ENCODE measurements at places on chromosomes 2 and 18.

- DNase-seq = no peak
These were observed 92.6 kb downstream of the ACTR2 start for GRCh38 chr2:65320042-65320725.

DNA sequence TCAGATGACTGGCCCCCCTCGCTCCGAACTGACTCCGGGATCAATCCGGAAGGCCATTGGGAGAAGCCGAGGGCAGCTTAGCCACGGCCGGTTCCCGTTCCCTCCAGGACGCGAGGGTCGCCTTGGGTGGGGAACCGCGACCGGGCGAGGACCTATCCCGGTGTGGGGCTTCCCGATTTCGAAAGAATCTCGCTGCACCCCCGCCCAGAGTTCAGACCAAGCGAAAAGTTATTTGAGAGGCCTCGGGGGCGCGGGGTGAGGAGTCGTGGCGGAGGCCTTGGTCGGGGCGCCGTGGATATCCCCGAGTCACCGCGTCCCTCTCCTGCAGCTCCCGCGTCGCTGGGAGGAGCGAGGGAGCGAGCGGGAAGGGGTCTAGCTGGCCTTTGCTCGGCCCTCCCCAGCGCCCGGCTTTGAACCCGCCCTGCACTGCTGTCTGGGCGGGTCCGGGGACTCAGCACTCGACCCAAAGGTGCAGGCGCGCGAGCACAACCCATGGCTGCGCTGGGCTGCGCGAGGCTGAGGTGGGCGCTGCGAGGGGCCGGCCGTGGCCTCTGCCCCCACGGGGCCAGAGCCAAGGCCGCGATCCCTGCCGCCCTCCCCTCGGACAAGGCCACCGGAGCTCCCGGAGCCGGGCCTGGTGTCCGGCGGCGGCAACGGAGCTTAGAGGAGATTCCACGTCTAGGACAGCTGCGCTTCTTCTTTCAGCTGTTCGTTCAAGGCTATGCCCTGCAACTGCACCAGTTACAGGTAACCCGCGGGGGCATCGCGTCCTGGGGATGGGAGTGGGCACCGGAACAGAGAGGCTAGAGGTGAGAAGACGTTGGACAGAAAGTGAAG is at the start of gene CYP27A1:
CYP27A1 (plus strand) TSS at position 457 of the 837 bp plus-strand sequence; CDS start at position 493, 36 bp downstream.
- DNase-seq = peak; percentile 88

DNA sequence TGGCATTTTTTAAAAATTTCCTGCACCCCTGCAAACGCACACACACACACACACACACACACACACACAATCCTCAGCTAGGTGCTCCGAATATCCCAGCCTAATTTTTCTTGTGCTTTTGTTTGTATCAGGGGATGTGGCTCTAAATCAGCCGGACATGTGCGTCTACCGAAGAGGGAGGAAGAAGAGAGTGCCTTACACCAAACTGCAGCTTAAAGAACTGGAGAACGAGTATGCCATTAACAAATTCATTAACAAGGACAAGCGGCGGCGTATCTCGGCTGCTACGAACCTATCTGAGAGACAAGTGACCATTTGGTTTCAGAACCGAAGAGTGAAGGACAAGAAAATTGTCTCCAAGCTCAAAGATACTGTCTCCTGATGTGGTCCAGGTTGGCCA is 1.8 kb downstream of the HOXD13 start:
- DNase-seq = no peak

GRCh38 chr2:120854014-120854620 is 118.4 kb downstream of the GLI2 start:
- no peak for DNase-seq

- no peak for DNase-seq
These were observed 4.9 kb downstream of the DCC start for GRCh38 chr18:52344881-52345280.

GRCh38 chr18:65587491-65587890 is 163.3 kb upstream of the CDH7 start:
- DNase-seq = no peak

- DNase-seq = no peak
These were observed 1130.1 kb upstream of the CELF4 start for GRCh38 chr18:38695559-38696280.
